WTC11 (cell line): ENCODE measurements at places on chromosomes 16 and 17.

DNA sequence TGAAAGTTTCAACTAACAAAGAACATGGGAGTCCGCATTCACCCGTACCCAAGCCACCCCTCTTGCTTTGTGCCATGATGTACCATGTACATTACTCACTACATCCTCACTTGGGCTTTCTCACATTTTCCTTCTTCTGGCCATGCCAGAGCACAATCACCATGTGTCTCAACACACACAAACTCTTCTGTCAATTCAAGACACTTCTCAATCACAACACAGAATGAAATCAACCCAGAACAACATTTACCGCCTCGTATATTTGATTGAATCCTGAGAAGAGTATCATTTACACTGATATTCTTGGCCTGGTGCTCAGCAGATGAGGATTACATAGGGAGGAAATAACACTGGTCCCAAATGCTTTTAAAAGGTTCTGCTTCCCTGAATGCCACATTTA lies 4.5 kb downstream of the ADAMTS18 start:
- no peak for DNase-seq

- DNase-seq, result no peak
Measured at GRCh38 chr16:59848296-59848695, 1114.2 kb upstream of the GOT2 start.

- no peak for DNase-seq
Measured at GRCh38 chr16:68740628-68741346, 3.7 kb downstream of the CDH1 start.

DNA sequence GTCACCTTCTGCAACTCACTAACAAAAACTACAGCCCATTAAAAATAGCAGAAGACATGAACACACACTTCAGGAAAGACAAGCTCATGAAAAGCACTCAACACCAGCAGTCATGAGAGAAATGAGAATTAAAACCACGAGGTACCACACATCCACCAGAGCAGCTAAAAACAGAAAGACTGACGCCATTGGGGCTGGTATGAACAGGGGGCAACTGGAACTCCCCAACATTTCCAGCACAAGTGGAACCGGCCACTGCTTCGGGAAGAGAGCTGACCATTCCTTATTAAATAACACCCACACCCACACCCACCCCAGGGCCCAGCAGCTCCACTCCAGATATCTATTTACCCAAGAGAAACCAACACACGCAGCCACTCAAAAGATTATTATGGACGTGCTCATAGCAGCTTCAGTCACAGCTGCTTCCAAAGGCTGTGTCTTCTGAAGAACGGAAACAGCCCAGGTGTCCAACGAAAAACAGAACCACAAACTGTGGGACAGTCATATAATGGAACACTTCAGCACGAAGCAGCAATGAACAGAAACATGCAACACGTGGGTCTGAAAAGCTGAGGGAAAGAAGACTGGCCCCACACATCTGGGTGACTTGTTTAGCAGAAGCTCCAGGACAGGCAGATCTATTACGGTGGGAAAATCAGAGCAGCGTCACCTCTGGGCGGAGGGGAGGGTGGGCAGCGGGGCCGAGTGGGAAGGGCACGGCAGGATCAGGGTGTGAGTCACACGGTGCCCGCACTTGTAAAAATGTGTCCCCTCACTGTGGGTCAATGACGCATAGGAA lies 41.1 kb downstream of the KLHDC4 start:
- DNase-seq, result no peak

- DNase-seq, result no peak
Measured at GRCh38 chr17:395179-395578, 42.6 kb upstream of the RPH3AL start.

DNA sequence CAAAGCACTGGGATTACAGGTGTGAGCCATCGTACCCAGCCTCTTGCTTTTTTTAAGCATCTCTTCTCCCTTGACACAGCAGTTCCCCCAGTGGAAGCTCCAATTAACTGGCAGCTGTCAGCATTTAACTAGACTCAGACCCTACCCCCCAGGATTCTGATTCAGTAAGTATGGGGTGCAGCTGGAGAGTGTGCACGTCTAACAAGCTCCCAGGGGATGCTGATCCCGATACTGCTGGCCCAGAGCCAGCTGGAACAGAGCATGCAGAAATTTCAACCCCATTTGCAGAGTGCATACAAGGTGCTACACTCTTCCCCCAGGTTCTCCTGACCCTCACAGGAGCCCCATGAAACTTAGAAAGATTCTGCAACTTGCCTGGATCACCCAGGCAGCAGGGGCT lies 27.7 kb upstream of the BCO1 start:
- no peak for DNase-seq

GRCh38 chr16:84144209-84144858 lies 643 bp downstream of the HSDL1 start:
- peak; percentile 41 for DNase-seq
